ENCODE measurements at places on chromosomes 1 and 21.
A peak's percentile ranks its signal among the peaks of the same experiment; 100 is the strongest.

DNA sequence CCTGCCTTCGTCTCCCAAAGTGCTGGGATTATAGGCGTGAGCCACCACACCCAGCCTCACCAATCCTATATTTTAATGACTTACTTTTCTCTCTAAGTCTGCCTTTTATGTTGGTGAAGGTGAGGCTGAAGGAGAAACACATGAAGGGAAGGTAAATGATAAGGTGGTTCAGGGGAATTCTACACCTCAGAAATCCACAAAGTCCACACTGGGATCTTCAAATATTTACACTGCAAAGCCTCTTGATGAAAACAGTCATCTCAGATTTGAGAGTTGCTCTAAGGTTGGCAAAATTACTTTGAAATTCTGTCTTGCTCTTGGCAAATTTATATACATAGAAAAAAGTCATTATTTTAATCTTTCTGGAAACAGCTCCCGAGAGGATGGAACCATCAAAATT, 42.0 kb upstream of the CACHD1 start:
- DNase-seq: no peak

DNA sequence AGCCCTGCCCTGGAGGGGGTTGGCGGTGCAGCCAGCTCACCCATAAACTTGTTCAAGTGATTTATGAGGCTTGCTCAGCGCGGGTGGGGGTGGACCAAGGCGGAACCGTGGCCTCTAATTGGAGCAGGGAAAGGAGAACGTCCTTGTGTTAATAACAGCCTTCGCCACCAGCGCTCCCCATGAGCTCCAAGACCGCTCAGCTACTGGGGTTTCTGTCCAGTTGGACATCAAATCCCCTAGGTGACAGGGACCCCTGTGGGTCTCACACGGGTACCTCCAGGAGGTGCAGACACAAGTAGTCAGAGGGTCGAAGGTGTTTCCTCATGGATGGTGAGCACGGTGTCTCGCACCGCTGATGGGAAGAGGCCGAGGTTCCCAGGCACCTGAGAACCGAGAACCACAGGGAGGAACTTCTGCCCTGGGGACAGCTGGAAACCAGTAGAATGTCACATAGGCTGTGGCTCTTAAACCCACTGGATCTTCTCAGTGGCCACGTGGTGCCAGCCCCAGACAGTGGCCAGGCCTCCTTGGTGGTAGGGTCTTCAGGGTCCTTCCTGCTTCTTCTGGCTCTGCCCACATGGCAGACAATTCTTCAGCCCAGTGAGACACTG, 3.7 kb upstream of the ACTRT2 start:
- no peak for DNase-seq

DNA sequence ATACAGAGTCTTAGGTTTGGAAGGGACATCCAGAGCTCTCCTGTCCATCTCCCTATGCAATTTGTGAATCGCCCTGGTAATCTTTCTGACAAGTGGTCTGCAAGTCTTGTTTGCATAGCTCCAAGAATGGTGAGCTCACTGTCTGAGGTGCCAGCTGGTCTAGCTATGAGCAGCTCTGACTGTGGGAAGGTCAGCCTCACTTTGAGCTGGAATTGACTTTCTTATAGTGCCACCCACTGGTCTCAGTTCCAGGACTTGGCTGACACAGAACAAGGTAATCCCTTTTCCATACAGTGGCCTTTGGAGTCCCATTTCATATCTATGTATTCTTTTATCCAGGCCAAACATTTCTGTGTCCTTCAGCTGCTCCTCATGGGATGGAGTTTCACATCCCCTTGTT, 95.6 kb upstream of the C8B start:
- DNase-seq: no peak

DNA sequence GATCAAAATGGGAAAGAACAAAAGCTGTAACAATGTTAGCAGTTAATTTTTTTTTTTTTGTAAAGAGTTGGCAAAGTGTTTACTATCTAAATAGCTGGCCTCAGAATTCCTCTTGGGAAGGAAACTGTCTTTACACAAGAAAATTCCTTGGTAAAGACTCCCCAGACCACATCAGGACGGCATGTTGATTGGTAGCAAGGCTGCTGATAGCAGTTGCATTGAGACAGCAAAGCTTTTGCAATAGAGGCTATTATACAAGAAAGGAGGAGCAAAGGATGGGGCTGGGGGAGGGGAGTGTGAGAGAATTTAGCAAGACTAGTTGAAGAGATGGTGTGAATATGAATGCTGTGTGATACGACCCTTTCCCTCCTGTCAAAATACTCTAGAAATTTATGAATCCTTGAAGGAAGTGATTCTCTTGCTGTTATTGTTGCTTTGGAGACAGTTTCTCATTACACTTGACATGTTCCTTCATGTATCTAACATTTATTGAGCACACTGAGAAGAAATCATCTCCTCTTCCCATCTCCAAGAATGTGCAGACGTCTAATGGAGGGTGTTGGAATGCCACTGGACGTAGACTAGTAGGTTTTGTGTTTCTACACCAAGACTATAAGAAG, 355.6 kb downstream of the SIPA1L2 start:
- DNase-seq: no peak

- no peak for DNase-seq
These were observed at the start of gene DLGAP3 for GRCh38 chr1:34929497-34929852. Gene DLGAP3, minus strand, starts transcription at chr1:34929650. Its CDS starts 24,267 bp downstream, at chr1:34905383.

- no peak for DNase-seq
These were observed 170.8 kb downstream of the S1PR1 start for GRCh38 chr1:101407505-101408211.

GRCh38 chr1:233656687-233657086, 42.8 kb downstream of the KCNK1 start:
- no peak for DNase-seq

DNA sequence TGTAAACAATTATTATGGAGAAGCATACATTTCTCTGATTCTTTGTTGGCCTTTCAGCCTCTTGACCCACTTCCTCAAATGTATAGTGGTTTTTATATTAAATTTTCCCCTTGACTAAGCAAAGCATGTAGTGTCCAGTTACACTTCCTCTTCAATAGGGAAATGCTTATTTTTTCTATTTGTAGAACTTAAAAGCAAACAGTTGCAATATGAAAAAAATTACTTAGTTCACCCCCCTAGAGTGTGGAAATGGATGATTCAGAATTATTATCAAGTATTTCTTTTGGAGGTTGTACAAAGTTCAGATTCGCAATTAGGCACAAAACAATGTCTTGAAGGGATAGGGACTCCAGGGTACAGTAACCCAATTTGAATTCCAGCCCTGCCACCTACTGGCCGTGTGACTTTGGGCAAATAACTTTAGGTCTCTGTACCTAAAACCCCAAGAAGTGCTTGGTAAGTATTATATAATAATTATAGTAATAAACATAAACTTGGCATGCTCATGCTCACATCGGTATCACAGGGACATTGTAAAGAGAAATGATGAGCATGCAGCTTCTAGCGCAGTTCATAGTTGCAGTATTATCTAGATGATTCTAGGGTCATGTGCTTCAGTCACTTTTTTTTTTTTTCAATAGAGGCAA, 28.6 kb upstream of the IFNGR2 start:
- peak; percentile 27 for DNase-seq

GRCh38 chr1:95542936-95543335, 308.9 kb downstream of the RWDD3 start:
- no peak for DNase-seq

DNA sequence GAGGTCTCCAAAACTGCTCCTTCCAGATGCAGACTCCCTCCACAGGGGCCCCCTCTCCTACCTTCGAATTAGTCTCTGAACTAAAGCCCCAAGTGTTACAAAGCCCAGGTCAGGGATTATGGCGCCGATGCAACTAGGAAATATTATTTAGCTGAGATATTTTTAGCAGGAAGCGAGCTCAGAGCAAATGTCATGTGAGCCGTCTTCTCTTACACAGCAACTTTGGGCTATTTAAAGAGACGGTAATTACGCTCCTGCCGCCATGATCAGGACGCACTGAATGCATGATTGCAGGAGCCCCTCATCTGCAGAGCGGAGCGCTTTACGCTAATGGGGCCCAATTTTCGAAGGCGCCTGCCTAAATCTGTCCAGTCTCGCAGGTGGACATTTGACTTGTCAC, 55.3 kb upstream of the TARDBP start:
- DNase-seq: no peak

GRCh38 chr21:41952568-41953248, 1.1 kb downstream of the C2CD2 start:
- DNase-seq: no peak

- no peak for DNase-seq
These were observed 149.1 kb downstream of the LYPLAL1 start for GRCh38 chr1:219322766-219323165.

- no peak for DNase-seq
These were observed 337.0 kb downstream of the BRINP3 start for GRCh38 chr1:190140644-190141043.

DNA sequence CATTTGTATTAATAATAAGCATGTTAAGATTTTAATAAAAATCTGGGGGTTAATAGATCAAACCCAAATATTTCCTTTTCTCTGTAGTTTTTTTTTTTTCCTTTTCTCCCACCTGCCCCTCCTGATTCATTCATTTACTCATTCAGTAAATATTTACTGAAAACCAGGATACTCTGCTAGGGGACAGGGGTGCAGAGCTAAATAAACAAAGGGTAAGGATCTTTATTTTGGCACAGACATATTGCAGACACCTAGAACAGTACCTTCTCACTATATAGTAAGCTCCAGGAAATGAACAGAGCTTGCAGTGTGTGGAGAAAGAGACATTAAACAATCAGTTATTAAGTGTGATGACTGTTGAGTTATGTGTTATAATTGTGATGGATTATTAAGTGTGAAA, 60.9 kb downstream of the AK5 start:
- DNase-seq: no peak

- DNase-seq: no peak
These were observed 182.7 kb downstream of the HMCN1 start for GRCh38 chr1:185916861-185917260.

DNA sequence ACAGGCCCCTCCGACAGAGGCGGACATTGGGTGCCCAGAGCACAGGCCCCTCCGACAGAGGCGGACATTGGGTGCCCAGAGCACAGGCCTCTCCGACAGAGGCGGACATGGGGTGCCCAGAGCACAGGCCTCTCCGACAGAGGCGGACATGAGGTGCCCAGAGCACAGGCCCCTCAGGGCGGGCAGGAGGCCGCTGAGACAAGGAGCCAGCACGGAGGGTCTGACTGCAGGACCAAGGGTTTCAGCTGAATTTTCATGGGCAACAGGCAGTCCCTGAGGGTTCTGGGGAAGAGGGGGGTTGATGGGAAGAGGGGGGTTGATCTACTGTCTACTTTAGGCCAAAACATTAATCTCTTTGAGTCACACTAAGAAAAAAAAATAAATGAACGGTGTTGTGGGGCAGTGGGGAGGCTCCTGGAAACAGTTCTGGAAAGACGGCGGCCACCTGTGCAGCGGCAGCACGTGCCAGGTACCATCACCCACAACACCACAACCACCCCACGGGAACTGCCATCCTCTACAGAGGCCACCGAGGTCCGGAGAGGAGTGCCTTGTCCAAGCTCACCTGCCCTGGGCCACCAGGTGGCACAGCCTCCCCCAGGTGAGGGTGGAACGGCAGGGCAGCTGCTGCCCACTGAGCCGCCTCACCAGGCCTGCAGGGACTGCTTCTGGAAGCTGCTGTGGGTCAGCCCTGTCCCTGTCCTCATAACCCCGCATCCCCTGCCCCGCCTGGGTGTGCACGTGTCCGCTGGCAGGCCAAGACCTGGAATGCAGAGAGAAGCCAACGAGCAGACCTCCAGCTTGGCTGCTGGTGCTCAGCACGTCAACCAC, 20.5 kb downstream of the PRDM15 start:
- no peak for DNase-seq

- no peak for DNase-seq
These were observed 1.0 kb downstream of the PAX7 start for GRCh38 chr1:18631496-18632217.

- DNase-seq: no peak
These were observed 560 bp downstream of the PADI2 start for GRCh38 chr1:17118706-17119075.

DNA sequence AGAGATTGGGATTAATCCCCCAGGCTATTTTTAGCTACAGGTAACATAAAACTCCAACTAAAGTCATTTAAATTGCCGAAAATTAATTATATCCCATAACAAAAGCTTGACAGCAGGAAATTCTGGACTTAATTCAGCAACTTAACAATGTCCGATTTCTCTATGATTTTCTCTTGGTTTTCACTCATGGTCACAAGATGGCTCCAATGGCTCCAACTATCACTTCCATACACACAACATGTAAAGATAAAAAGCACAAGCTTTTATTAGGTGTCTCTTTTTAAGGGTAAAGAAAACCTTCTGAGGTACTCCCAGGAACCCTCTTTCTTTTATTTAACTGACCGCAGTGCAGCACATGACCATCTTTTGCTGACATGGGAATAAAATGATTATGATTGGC, 363.5 kb upstream of the PTBP2 start:
- no peak for DNase-seq

GRCh38 chr1:45679123-45679522, 7.2 kb downstream of the GPBP1L1 start:
- DNase-seq: no peak

DNA sequence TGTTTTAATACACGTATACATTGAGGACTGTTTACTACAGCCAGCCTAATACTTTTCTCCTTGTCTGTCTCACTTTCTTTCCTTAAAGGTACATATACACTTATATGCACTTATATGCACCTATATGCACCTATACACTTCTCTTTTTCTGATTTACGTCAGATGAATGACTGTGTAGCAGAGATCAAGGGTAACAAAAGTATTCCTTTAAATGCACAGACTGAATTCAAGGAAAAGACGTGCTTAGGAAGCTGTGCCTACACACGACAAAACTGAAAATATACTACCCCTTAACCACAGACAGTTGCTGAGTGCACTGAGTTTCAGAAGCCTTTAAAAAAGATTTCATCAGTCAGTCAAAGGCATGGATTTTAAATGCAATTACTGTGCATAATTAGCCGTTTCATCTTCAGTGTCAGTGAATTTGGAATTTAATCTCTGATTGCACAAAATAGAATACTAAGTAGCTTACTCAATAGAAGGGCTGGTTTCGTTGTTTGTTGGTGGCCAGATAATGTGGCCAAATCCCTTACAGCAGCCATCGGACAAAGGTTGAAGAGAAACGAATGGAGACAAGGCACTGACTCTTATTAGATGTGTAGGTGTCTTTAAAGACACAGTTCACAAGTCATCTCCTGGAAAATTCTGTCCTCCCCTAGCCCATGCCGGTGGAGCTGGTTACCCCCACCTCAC, 38.3 kb upstream of the TARBP1 start:
- no peak for DNase-seq

GRCh38 chr1:151825751-151826660, 5.6 kb downstream of the RORC start:
- DNase-seq: peak; percentile 46

DNA sequence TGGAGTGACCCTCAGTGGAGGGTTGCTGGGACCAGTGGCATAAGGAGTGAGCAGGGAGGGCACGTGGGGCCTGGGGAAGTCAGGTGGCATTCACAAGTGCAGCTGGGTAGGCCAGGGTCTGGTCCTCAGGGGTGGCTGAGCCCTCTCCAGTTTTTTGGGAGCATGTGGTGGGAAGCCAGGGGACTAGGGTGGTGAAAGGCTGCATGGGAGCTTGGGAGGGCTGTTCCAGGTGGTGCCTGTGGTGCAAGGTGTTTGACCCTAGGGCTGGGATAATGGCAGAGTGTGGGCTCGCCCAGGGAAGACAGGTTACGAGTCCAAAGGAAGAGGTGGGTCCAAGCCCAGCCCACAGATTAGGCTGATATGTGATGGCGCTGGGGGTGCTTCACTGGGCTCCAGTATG, 30.5 kb downstream of the MAN1C1 start:
- no peak for DNase-seq

- DNase-seq: no peak
These were observed 6.7 kb upstream of the ARF1 start for GRCh38 chr1:228075801-228076271.

Measured in activated T-helper 9 cell treated with anti-CD3 and anti-CD28 coated beads, Interleukin-2, amount 50 U/mL, for 16 hours (primary cell).